ENCODE measurements at places on chromosomes 5 and 9.

GRCh38 chr9:132768932-132769905, 99.0 kb downstream of the GTF3C4 start:
- DNase-seq, result peak; percentile 25

GRCh38 chr5:154087260-154087659, 48.5 kb downstream of the MFAP3 start:
- DNase-seq, result no peak

- DNase-seq, result no peak
Observed at GRCh38 chr5:75964008-75964407, 119.2 kb upstream of the SV2C start.

- DNase-seq, result no peak
Observed at GRCh38 chr9:85483208-85483607, 258.5 kb downstream of the AGTPBP1 start.

- no peak for DNase-seq
Observed at GRCh38 chr5:23014825-23015224, 161.7 kb upstream of the CDH12 start.

DNA sequence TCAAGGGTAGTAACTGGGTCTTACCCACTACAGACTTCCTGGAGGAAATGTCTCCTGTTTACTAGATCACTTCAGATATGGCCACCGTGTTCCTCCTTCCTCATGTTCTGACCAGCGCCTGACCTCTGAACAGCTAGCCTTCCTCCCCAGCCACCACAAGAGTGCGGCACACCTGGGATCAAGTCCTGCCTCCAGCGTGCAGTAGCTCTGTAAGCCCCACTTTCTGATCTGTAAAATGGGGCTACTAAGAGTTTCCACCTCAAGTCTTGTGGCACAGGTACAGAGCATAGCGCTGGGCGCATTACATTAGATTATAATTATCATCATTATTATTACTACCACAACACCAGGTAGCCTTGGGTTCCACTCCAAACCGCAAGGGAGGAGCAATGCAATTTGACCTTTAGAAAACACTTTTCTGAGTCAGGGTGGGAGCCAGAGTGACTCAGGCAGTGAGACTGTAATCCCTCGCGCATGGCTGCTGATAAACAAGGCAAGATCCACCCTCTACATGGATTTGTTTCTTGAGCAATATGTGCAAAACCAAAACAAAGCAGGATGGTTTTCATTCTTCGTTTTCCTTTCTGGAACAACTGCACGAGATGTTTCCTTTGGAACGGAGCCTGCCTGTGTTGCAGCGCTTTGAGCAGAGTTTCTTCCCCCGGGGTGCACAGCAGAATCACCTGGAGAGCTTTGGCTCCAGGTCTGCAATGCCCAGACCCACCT, 65.0 kb upstream of the ANGPTL2 start:
- DNase-seq, result no peak

- DNase-seq, result no peak
Observed at GRCh38 chr9:19149230-19149629, 21.9 kb upstream of the PLIN2 start.

GRCh38 chr9:114738581-114739316, 56.8 kb upstream of the TEX48 start:
- DNase-seq, result peak; percentile 43

DNA sequence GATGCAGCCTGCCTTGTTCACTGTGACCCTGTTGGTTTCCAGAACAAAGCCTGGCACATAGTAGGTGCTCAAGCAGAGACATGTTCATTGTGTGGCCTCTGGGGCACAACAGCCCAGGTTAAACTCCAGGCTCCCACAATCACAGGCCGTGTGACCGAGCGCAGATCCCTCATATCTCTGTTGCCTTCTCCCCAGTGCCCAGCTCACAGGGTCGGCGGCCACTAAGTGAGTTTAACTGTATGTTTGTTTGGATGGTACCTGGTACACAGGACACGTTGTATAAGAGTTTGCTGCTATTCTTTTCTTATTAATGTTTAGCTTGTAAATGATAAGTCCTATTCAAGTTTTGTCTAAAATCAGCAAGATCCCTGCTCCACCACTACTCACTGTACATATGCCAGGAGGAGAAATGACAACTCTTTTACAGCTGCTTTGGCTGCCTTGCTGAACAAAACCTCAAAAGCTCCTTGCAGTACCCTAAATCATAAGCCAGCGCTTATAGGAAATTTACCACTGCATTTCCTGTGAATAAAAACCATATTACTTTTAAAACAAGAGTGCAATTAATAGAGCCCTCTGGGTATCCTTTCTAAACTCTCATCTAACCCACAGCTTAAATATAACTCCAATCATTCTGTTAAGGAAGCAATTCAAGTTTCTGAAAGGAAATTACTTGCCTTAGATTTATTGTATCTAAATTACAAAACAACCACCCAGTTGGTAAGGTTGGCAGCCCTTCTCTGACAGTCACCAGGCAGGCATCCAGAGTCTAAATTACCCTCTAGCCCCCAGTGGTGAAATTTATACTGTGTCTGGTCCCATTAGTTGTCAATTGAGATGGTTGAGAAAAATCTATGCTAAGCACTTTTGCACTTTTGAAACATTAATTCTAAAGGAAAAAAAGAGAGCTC, 379.4 kb downstream of the SEMA5A start:
- DNase-seq, result no peak

DNA sequence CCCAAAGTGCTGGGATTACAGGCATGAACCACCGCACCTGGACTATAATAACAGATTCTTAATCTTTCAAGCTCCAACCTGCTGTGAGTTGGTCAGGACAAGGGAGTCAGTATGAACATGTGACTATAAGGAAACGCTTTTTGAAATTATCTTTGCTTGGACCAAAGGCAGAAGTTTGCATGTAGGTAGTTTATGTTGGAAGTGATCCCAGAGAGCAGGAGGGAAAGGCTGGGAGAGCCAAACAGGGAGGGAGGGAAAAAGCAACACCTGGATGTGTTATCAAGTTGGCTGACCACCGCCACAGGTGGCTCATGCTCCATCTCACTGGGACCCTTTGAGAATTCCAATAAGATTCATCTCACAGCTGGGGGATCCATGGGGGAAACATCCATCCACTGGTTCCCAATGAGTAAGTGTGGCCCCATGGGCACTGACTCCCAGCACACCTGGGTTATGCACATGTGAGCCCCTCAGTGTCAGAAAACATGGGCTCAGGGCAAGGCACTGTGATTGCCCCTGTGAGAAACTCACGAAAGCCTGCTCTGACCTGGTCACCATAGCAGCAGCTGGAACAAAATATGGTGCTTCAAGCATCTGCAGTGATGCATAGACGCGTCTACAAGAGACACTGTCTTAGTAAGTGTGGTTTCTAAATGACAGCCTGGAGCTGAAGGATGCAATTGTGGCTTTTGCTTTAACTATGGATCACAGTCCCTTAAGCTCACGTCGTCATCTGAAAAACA, 62.1 kb downstream of the ARSB start:
- no peak for DNase-seq

- no peak for DNase-seq
Observed at GRCh38 chr5:137641148-137641547, 94.7 kb downstream of the KLHL3 start.

DNA sequence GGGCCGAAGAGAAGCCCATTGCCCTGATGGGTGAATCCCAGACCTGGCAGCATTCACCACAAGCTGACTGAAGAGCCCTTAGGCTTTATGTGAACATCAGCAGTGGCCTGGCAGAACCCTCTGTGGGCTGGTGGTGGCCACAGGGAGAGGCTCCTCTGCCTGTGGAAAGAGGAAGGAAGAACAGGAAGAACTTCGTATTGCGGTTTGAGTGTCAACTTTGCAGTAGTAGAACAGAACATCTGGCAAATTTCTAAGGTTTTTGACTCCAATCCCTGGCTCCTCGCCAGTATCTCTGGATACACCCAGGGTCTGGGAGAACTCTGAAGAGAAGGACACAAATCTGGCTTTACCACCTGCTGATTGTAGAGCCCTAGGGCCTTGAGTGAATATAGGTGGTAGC, 356.4 kb upstream of the GRAMD2B start:
- no peak for DNase-seq

GRCh38 chr5:107359033-107359915, 311.5 kb downstream of the EFNA5 start:
- DNase-seq, result no peak

GRCh38 chr5:74167206-74167929, 473.2 kb downstream of the ENC1 start:
- no peak for DNase-seq

GRCh38 chr9:25224309-25224708, 453.9 kb downstream of the TUSC1 start:
- DNase-seq, result no peak

DNA sequence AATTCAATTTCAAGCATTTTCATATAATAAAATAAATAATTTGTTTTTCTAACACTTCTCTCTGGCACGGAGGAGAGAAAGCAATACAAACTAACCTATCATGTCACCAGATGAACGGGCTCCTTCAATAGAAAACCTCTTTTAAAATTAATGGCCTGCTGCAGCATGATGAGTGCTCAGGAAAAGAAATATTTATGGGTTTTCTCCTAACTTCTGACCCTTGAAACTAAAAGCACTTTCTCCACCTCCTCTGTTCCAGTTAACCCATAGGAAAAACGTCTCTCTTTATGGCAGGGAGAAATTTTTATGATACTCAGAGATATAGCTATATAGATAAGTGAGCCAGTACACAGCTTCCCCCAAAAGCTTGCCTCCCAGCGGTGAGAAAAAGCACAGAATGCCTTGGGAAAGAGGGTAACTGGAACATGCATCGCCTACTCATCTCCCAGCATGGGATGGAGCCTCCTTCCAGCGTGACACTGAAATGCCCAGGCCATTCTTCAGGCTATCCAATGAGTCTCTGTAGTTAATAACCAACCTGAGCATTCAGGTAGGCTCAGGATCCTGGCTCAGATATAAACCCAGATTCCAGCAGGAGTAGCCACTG, 963.0 kb upstream of the DMAC1 start:
- DNase-seq, result no peak

DNA sequence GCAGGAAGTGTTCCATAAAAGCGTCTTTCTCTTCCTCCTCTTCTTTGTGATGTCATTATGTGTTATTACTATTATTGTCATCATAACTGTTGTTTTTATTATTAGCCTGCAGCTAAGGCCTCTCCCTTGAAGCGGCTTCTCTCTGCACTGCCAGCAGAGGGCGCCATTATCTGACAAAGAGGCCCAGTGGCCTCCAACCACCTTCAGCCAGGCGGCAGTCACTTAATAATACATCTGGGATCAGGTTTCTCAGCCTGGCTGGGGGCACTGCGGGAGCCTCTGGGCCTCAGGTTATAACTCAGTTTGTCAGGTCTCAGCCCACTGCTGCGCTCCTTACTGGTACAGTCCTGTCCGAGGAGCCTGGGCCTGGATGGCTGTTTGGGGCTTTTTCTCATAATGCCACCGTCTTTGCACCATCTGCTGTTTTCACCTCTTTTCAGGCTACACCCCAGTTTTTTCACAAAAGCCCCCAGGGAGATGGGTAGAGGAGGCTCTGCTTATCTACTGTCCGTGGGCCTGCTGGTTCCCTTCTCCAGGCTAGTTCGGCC, 281.9 kb downstream of the NSG2 start:
- DNase-seq, result no peak

GRCh38 chr5:108720391-108720790, 27.3 kb upstream of the FER start:
- DNase-seq, result no peak

DNA sequence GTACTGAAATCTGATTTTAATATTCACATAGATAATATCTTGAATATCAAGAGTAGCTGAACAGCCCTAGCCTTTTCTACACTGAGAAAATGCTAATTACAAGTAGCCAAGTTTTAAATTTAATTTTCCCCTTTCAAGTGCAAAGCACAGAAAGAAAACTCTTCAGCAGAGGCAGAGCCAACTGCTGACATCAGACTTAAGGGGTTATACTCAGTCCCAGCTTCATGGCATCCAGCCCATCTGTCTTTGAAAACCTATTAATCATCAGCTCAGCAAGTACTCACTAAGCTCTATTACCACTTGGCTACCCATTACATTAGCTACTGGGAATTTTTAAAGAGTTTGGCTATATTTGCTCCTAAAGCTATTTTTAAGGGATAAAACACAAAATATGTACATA, 220.5 kb downstream of the SLC12A2 start:
- DNase-seq, result no peak
